Left renal cortex interstitium (tissue), 4 donors: ENCODE measurements at places on chromosomes 6 and 20.
A peak's percentile ranks its signal among the peaks of the same experiment; 100 is the strongest.

GRCh38 chr20:8331740-8332412, 199.8 kb downstream of the PLCB1 start:
- no peak for DNase-seq

- no peak for DNase-seq
Measured at GRCh38 chr6:74114428-74114827, 418.4 kb downstream of the CD109 start.

GRCh38 chr6:14192216-14192788, 74.7 kb downstream of the CD83 start:
- DNase-seq, result no peak

- DNase-seq, result no peak
Measured at GRCh38 chr6:81759782-81760181, 7.3 kb upstream of the TENT5A start.

GRCh38 chr6:39902786-39903465, 31.3 kb downstream of the MOCS1 start:
- no peak for DNase-seq

GRCh38 chr6:130837067-130837466, 9.9 kb downstream of the SMLR1 start:
- DNase-seq, result no peak

- DNase-seq, result no peak
Measured at GRCh38 chr6:104908031-104908887, 48.5 kb upstream of the HACE1 start.

DNA sequence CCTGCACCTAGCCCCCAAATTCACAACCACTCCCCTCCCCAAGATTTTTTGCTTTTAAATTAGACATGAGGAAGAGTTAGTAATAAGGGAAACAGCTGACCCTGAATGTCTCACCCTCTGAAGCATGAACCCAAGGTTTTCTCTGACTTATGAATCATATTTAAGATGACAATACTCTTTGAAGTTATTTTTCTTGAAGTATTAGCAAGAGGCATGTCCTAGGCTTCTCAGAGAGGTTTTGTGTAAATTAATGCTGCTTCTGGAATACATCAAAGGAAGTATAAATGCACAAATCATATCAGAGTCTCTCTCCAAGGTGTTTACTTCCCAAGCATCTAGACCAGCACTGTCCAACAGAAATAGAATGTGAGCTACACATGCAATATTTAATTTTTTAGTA, 408.1 kb upstream of the MARCKS start:
- no peak for DNase-seq

DNA sequence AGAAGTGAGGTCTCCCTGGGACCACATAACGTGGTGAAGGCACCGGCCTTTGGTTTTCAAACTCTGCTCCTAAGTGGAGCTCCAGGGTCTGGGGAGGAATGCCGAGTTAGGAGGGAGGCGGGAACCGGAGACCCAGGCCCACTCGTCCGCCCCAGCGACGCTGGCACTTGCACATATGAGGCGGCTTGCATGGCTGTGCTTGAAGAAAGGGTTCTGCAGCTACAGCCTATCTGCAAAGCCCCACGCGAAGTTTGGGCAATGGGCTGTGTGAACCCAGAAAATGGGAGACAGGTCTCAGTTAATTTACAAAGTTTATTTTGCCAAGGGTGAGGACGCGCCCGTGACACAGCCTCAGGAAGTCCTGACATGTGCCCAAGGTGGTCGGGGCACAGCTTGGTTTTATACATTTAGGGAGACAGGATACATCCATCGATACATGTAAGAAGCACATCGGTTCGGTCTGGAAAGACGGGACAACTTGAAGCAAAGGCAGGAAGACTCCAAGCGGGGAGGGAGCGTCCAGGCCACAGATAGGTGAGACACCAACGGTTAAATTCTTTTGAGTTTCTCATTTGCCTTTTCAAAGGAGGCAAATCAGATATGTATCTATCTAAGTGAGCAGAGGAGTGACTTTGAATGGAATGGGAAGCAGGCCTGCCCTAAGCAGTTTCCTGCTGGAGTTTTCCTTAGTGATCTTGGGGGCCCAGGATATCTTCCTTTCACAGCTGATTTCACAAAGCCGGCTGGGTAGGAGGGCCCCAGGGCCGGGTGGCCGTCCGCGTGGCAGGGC, 782 bp upstream of the PCMTD2 start:
- no peak for DNase-seq

DNA sequence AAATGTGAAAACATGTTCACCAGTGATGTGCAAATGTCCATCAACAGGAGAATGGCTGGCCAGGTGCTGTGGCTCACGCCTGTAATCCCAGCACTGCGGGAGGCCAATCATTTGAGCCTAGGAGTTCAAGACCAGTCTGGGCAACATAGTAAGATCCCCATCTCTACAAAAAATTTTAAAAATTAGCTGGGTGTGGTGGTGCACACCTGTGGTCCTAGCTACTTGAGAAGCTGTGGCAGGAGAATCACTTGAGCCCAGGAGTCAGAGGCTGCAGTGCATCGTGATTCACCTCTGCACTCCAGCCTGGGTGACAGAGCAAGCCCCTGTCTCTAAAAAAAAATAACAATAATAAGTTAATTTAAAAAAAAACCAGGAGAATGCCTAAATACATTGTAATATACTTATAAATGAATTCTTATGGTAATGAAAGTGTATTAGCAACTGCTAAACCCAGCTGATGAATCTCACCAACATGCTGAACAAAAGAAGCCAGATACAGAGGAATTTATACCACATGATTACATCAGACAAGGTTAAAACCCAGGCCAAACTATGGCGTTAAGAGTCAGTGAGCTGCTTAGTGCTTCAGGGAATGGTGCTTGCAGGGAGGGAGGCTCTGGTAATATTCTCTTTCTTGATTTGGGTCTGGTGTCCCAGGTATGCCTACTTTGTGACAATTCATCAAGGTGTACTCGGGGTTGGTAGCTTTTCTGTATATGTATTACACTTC, 36.4 kb downstream of the RPP40 start:
- DNase-seq, result no peak

DNA sequence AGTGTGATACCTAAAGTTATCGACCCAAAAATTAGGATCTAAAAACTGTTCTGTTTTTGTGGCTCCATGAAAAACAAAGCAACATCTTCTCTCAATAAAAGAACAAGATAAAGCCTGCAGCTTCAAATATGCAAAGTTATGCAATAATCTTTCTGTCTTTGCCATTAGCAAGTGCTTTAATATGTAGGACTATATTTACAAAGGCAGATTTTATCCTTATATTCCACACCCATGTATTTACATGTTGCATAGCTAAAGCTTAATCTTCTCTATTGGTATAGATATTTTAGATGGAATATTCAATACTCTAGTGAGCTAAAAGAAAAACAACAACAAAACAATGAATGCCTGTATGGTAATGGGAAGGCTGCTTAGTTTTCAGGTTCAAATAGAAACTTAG, 628.2 kb downstream of the PHF3 start:
- no peak for DNase-seq

DNA sequence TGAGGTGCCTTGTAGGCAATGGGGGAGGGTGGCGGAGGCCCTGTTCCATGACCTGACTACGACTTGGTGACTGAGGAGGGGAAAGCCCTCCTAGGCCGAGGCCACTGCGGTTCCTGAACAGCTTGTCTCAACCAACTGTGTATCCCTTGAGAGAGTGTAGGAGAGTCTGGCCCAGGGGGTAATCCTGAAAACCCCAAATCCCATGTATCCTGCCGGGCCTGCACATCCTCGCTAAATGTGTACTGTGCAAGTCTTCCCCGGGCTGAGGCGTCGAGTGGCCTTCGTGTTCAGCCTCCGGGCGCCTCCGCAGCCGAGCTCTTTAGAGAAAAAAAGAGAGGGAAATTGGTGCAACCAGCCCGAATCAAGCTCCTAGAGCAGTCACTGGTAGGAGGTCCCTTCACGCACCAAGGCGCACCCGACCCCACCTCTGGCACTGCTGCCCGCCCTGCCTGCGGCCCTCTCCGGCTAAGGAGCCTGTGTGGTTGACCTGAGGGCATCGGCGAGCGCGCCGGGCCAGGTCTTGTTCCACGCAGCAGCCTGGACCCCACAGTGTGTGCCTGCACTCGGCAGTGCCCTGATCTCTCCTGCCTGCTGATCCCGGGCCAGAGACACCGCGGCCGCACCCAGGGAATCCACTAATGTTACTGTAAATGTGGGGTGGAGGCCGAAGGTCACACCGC, 7.3 kb downstream of the SIM1 start:
- DNase-seq, result no peak

GRCh38 chr20:47677635-47678453, 107.4 kb downstream of the SULF2 start:
- peak; percentile 33 for DNase-seq

GRCh38 chr6:156438350-156438923, 338.7 kb upstream of the ARID1B start:
- DNase-seq, result no peak

DNA sequence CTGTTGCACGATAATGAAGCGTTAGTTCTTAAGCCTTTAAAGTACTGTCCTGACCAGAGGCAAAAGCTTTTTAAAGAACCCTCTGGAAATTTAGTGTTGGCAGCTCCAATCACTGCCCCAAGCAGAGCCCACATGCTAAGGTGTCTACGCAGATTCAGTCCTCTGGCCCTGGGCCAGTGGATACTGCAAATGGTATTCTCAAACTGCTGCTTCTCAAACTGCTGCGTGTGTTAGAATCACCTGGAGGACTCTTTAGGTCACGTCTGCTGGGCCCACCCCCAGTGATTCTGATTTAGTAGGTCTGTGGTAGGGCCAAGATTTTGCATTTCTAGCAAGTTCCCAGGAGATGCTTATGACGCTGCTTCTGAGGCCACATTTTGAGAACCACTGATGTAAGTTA, 96.0 kb upstream of the CCDC28A start:
- no peak for DNase-seq

- no peak for DNase-seq
Measured at GRCh38 chr6:14429396-14429795, 311.8 kb downstream of the CD83 start.

- DNase-seq, result no peak
Measured at GRCh38 chr6:23413327-23414050, 712.5 kb upstream of the NRSN1 start.

GRCh38 chr6:12748815-12749521, 32.4 kb downstream of the PHACTR1 start:
- no peak for DNase-seq

- DNase-seq, result no peak
Measured at GRCh38 chr6:146898069-146898887, 299.5 kb downstream of the ADGB start.

DNA sequence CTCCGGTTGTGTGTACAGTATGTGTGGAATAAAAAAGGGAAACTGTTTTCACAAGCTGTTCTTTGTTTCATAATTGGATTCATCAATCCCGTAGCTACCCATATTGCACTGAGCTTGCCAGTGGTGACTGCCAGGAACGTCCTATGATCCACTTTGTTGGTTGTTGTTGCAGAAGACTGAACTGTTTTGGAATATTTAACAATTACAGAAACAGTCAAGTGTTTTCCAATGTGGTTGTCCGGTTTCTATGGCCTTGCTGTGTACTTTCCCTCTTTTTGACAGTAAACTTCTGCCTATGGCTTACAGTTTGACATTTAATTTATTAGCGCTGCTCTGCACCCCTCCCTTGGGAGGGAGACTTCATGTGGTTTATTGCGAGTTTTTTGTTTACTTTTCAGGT, 141.2 kb downstream of the DTNBP1 start:
- no peak for DNase-seq

DNA sequence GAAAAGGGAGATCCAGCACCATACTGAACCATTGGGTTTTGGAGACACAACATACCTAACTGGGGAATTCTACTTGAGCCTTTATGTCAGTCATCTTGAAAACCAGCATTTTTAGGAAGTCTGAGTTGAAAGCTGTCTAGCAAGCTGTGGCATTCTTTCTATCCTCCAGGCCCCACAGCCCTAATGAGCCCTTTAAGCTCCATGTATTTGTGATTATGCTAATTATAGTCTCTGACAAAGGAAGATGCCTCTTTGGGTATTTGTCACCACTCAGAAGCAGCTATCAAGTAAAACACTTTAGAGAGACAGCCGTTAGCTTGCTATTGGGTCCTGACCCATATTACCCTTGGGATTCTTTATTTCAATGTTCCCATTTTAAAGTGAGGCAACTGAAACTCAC, 159.5 kb upstream of the MANEA start:
- DNase-seq, result no peak

DNA sequence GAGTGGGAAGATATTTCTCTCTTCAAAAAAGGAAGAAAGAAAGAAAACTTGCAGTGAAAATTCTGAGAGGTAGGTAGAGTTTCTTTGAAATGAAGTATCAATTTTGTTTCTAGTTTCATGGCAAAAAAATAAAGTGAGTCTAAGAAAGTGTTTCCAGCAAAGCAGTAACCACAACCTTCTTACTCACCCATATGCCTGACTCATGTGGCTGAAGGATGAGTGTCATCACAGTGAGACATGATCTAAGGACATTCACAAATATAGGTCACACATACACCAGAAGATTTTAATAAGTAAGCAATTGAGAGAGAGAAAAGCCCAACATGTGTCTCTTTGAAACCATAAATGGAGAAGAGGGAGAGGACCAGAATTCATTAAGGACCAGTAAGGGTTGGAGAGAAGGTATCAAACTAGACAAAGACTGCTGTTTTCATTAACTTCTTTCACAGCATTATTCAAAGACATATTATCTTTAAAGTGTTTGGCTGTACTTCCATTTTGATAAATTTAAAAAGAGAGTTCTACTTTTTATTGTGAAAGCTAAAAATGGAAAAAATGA, 169.5 kb downstream of the FRK start:
- DNase-seq, result no peak

GRCh38 chr6:139380611-139381010, 6.2 kb upstream of the CITED2 start:
- DNase-seq, result no peak
